ENCODE measurements at places on chromosomes 7 and 10.

DNA sequence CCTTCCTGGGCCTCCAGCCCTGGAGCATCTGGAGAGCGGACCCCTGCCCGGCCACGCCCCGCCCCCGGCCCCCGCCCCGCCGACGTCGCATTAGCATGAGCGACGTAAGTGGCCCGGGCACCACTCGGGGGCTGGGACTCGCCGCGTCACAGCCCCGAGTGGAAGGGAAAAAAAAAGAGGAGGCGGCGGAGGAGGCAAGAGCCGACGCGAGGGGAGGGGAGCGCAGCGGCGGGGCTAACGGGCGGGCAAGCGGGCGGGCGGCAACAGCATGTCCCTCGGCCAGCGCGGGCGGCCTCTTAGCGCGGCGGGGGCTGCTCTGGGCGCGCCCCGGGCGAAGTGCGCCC, at the start of gene SLC18A3:
Gene SLC18A3, plus strand, starts transcription at position 197 of the 344 bp plus-strand sequence. CDS start 431 bp downstream, outside the sequence.
- no peak for DNase-seq

DNA sequence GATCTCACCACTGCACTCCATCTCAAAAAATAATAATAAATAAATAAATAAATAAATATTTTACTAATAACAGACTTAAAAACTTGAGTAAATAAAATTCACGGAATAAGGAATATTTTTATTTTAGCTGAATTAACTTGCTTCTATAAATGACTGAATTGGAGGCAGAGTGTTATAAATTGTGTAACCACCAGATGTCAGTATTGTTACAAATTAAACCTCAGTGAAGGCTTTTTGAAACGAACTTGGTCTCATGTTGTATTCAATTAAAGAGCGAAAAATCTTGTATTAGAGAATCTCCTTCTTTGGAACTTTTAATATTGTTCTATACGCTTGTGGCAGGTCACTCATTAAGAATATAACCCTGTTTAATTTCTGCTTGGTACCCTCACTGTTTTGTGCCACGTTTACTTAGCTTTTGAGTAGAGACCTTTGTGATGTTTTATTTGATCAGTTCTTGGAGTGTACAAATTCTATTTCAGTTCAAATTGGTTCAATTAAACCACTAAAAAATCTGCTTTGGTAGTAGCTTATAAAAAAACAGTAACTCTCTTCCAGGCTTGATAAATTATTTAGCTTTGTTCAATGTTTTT, 45.6 kb upstream of the SCIN start:
- DNase-seq: peak; percentile 53

- DNase-seq: no peak
Measured at GRCh38 chr7:75971309-75971960, 23.0 kb downstream of the TMEM120A start.

- no peak for DNase-seq
Measured at GRCh38 chr10:28681928-28682750, 4.8 kb downstream of the BAMBI start.

Data from CD4-positive, alpha-beta T cell treated with Interleukin-4 for 4 hours (primary cell).